OCI-LY7 (cell line): ENCODE measurements at places on chromosomes 1 and 21.

DNA sequence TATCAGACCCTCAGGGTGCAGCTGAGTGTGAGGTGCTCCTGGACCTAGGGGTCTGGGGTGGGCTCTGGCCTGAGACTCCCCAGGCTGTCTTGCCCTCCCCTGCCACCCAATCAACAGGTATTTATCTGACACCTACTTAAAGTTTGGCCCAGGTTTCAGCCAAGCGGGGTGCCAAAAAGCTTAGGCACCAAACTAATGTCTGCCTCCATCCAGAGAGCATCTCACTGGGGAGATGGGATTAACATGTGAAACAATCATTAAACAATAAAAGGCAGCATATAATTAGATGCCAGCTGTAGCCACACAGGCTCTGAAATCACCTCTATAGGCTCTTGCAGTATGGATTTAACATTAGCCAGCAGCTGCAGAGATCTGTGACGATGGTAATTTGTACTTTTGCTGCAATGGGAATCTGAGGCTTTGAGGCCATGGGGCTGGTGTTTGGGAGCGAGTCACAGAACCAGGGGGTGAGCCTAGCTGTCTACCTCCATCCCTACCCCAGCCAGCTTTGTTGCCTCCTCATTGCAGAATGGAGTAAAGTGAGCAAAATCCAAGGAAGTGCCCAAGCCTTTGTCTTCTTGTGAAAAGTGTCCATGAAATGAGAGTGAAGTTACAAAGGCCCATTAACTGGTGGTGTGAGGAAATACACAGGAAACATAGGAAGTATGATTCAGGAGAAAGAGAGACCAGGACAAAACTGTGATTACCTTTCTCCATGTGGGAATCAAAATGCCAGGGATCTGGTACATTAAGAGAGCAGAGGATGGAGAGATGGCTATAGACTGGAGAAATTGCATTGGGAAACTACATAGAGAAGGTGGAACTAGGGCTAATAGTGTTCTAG, 36.1 kb downstream of the EIF2D start:
- no peak for DNase-seq

DNA sequence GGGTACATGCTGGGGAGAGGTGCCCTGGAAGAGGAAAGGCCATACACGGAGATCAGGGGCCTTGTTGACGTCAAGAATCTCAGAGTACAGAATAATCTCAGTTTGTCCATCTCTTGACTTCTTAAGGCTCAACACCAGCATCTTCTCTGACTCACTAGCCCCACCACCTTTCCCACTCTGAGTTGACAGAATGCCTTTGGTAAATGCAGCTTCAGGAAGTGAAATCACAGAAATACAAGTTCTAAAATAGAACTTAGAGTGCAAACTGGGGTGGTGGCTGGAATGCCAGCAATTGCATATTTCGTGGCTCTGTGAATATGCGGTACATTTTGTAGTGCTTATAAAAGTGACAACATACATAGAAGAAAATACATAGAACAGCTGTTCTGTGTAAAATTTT, 1.6 kb downstream of the COG2 start:
- peak; percentile 35 for DNase-seq

- DNase-seq = no peak
These were observed 24.0 kb downstream of the ADORA1 start for GRCh38 chr1:203151362-203152157.

DNA sequence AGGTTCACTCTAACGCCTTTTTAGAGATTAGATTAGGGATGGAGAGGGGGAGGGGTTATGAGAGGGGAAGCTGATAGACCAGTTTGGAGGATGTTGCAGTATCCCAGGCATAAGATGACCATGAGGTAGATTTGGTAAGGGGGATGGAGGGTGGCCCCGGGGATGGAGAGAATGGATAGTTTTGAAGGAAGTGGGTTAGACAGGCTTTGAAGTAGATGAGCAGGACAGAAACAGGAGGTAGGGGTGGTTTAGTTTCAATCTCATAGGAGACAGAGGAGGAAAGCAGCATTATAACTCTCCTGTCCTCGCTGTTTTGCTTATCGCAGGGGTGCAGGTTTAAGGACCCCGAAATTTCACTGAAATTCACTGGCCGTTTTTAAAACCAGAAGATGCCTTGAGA, 11.8 kb downstream of the UBIAD1 start:
- no peak for DNase-seq

- peak; percentile 63 for DNase-seq
These were observed 3.8 kb downstream of the LCA5L start for GRCh38 chr21:39441502-39442475.

DNA sequence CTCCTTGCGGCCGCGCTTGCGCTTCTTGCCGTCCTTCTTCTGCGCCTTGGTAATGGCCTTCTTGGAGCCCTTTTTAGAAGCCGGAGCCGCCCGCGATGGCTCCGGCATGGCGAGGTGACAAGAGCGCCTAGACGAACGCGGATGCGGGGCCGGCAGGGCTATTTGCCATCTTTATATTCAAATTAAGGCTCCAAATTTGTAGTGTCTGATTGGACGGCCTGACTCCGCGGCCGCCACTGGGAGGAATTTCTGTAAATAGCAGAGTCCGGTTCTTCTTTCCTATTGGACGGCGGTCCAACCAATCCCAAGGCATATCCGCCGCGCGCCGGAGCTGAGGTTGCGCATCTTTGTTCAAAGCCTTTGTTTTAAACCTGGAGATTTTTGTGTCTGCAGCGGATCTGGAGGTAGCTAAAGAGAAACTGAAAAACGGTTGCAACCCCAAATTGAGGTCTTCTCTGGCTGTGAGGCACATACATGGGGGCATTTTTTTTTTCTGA, 22.6 kb upstream of the RNF187 start:
- peak; percentile 98 for DNase-seq

DNA sequence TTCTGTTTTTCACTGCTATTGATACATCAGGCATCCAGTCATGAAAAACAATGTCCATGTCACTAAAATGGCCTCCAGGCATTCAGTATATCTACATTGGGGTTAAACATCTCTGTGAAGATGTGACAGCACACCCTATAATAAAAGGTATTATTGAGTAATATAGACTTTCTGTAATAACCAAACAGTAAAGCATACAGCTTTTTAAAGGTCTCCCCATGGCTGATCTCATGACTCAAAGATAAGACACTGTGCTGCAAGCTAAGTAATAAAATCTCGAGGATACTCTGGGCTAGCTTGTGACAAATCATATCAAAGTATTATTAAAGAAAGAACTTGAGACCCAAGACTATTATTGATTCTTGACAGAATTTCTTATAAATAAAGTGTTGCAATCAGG, 613.1 kb upstream of the PKN2 start:
- DNase-seq = no peak

DNA sequence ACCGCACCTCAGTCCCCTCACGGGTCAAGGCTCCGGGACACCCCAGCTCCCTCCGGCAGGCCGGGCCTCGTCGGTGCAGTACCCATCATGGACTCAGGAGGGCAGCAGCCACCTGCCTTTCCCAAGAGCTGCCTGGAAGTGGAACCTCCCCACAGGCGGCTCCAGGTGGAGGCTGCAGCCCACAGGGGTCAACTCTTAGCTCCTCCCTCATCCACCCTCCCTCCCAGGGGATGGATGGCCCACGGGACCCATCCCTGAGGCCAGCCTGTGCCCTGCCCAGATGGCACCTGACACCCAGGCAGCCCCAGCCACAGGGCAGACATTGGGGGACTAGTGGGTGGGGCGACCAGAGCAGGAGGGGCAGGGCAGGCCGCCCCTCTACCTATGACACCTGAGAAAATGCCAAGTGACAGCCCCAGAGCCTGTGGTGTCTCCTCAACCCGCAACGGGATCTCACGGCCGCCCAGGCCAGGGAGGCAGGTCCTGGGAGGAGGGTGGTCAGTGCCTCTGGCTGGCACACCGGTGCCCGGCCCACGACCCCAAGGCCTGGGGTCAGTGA, 1.2 kb upstream of the ARHGEF16 start:
- DNase-seq = peak; percentile 57

DNA sequence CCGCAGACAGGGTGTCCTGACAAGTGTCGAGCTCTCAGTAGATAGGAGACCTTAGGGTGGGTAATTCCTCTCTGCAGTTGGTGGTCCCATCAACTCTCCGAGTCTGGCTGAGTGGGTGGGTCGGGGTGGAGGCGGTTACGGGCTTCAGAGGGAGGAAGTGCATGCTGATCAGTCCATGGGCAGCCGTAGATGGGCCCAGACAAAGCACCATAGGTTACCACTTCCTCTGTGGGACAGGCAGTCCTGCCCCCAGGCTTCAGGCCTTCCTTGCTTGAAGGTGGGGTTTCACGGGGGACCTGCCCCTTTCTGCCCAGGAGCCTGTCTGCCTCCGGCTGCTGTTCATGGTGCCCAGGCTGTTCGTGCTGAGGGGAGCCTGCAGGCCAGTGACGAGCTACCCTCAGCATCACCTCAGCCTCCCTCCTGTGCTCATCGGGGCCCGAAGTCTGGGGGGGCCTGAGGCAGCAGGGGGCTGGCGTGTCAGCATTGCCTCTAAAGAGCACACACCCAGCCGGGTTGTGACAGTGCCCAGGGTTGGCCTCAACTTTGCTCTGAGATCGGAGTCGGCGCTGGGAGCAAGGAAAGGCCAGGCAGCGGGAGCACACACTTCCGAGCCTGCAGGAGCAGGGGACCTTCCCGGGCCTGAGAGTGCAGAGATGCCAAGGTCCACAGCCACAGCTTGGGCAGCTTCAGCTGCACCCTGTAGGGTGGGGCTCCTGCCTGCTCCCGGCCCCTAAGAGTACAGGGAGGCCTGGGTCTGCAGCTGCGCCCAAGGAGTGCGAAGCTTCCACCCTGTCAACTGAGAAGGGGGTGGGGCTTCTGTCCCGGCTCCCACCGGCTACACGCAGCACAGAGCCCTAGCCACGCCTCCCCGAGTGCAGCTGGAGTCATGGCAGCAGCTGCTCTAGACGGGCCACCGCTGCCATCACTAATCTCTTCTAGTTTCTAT, 225.4 kb upstream of the NRIP1 start:
- no peak for DNase-seq

- DNase-seq = no peak
These were observed 103.7 kb downstream of the AK5 start for GRCh38 chr1:77385551-77385950.

- no peak for DNase-seq
These were observed 278.2 kb downstream of the PTPRU start for GRCh38 chr1:29514361-29515169.

DNA sequence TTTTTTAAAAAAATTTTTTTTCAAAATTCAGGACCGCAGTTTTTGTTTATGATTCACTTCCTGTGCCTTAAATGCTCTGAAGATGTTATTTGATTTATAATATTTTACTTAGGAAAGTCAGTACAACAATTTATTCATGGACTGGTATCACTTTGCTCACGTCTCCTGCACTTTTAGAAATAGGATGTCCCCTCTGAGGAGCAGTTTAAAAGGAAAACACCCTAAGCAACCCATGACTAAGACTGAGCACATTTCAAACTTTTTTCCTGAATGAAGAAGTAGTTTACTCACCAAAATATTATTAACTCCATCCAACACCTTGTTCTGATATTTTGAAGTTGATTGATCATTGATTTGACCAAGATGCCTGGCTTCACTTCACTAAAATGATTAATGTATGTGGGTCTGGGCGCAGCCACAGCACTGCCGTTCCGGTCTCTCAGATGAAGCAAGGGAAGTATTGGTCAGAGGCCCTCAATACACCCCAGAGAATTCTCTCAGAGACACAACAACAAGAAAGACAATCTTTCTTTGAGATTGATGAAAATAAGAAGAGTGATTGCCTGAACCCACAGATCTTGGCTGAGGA, 223.9 kb downstream of the TGFB2 start:
- DNase-seq = no peak

DNA sequence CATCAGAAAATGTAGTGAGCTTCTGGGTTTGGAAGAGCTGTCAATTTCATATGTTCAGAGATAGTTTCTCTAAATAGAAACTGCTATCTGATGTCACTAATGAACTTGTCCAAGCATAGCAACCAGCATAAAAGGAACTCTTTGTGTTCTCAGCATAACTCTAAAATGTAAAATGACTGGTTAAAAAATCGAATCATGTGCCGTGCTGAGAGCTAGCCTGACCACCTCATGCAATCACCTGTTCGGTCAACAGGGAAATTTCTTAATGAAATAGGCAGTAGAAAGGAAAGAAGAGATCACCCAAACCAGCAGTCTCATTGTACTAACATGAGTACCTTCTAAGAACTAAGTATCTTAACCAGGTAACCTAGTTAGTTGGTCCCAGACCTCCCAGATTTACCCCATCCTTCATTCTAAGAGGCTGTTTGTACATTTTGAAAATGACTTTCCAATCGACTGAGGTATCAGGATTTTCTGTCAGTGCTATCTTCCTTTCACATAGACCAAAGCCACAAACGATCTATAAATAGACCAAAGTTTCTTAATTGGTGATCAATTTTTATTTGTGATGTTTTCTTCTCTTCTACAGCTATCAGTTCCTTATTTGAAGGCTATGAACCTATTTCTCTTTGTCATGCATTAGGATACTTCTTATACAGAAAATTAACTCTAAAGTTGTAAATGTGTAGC, 147.3 kb downstream of the TLR5 start:
- no peak for DNase-seq

GRCh38 chr1:82565146-82565545, 764.4 kb downstream of the ADGRL2 start:
- no peak for DNase-seq

GRCh38 chr1:86345042-86345441, 51.1 kb downstream of the ODF2L start:
- DNase-seq = no peak
